ENCODE measurements at places on chromosomes 1 and 21.

GRCh38 chr1:84379138-84379916 is 19.0 kb upstream of the DNASE2B start:
- no peak for DNase-seq

- DNase-seq, result no peak
These were observed 63.0 kb upstream of the ATP5PO start for GRCh38 chr21:33978585-33978984.

DNA sequence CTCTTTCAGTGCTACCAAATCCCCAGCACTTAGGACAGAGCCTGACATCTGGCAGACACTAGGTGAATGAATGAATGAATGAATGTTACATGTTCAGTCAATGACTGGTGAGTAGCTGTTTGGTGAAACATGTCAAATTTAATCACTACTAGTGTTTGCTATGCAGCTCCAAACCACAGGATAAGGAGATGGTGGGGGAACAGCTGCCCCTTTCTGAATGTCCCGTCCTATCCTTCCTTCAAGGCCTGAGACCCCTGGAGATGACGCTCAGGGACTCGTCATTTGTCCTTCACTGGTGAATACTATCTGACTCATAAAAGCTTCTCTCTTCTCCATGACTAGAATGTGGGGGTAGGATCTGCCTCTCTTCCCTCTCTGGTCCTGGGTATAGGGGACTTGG is 175.4 kb downstream of the HIVEP3 start:
- no peak for DNase-seq

- DNase-seq, result no peak
These were observed 76.4 kb downstream of the KCNN3 start for GRCh38 chr1:154793685-154794084.

- DNase-seq, result no peak
These were observed 24.4 kb downstream of the RCAN3 start for GRCh38 chr1:24526940-24527542.

GRCh38 chr1:8970870-8971337 is 25.2 kb downstream of the CA6 start:
- no peak for DNase-seq

GRCh38 chr1:153333902-153334301 is 14.7 kb downstream of the PGLYRP4 start:
- no peak for DNase-seq

DNA sequence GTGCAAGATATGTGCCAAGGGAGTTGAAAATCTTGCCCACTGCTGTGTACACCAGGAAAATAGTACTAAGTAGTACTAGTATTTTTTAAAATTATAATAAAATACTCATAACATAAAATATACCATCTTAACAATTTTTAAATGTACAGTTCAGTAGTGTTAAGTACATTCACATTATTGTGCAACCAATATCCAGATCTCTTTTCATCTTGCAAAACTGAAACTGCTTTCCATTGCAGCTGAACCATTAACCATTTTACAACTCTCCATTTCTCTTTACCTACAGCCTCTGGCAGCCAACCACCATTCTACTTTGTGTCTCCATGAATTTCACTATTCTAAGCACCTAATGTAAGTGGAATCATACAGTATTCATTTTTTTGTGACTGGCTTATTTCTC is 19.3 kb upstream of the RAB3GAP2 start:
- DNase-seq, result no peak

- no peak for DNase-seq
These were observed 12.8 kb downstream of the UTP25 start for GRCh38 chr1:209840611-209841010.

- DNase-seq, result no peak
These were observed 14.6 kb downstream of the MAEL start for GRCh38 chr1:167003711-167004110.

GRCh38 chr1:177124577-177125278 is 39.8 kb downstream of the ASTN1 start:
- no peak for DNase-seq

DNA sequence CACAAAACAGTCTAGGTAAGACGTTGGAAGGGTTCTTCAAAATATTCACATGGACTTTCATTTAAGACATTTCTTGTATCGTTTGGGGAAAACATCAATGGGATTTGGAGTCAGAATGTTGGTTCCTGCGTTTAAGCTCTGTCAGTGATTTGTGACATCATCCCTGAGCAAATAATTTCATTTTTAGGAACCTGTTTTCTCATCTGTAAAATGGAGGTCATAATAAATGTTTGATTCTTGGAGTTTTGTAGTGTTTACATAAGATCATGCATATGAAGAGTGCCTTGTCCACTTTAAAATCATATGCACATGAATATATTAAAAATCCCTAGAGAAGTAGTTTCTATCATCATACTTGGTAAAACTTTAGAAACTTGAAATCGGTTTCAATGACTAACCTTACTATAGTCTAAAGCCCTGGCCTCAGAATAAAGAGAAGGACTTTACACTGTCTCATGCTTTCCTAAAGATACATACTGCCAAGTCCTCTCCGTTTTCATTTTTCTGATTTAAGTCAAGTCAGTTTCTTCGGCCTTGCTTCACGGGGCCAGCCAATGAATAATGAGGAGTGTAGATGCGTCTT is 178.4 kb downstream of the ADSS2 start:
- DNase-seq, result no peak

DNA sequence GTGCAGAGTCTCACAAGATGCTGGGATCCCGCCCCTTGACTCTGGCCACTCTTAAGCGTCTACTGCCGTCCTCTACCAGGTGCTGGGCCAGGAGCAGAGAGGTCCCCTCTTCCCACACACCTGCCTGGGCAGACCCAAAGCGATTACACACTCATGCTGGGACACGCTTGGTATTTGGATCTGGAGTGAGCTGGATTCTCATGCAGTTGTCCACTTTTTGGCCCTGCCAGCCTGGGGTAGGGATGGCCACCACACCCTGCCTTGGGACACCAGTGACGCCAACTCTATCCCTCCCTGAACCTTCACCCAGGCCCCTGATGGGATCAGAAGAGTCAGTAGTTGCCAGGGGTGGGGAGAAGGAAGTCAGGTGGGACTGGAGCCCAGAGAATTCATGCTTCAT is 28.6 kb downstream of the ITPKB start:
- no peak for DNase-seq

GRCh38 chr1:239023732-239024360 is 362.5 kb upstream of the CHRM3 start:
- no peak for DNase-seq

DNA sequence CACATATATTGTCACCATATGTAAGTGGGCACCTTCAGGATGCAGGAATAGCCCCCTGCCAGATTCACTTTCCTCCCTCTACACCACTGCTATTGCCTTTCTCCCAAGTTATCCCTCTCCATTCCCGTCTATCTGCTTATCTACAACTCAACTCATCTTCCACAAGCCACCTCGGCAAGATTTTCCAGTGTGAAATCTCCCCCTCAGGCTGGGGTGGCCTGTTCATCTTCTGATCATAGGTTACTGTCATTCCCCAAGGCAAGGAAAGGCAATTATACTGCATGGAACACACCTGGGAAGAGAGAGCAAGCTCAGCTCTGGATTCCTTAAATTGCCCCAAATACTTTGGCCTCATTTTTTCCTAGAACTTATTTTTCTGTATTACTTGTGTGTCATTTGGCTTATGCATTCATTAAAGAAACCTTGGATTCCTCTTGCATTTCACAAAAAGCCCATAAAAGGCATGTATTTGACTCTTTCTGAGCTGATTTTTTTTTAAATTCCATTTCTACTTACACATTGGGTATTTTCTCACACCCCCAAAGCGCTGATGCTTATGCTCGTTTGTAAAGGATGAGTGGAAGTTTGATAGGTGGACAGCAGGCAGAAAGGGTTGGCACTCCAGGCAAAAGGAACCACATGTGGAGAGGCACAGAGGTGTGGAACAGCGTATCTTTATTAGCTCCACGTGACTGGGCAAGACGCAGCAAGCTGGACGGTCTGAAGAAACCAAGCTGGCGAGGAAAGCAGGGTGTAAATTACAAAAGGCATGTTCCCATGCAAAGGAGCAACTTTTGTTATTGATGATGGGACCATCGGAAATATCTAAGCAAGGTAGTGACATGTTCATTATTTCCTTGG is 169.7 kb upstream of the RAB4A start:
- no peak for DNase-seq

- no peak for DNase-seq
These were observed 30.6 kb upstream of the MARK1 start for GRCh38 chr1:220497220-220497947.

- no peak for DNase-seq
These were observed 13.3 kb upstream of the TBX15 start for GRCh38 chr1:119001181-119002027.

GRCh38 chr1:19044975-19045831 is 88.7 kb upstream of the IFFO2 start:
- no peak for DNase-seq

DNA sequence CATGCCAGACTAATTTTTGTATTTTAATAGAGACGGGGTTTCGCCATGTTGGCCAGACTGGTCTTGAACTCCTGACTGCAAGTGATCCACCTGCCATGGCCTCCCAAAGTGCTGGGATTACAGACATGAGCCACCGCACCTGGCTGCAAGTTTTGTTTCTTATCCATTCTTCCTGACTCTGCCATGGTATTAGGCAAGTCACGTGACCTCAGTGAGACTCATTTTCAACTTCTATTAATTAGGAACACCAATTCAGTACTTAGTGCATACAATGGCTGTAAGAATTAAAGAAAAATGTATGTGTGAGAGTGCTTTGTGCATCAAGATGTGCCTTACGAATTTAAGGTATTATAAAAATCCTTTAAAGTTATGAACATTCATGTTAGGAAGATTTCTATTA is 111.2 kb downstream of the CACNA1E start:
- DNase-seq, result no peak

DNA sequence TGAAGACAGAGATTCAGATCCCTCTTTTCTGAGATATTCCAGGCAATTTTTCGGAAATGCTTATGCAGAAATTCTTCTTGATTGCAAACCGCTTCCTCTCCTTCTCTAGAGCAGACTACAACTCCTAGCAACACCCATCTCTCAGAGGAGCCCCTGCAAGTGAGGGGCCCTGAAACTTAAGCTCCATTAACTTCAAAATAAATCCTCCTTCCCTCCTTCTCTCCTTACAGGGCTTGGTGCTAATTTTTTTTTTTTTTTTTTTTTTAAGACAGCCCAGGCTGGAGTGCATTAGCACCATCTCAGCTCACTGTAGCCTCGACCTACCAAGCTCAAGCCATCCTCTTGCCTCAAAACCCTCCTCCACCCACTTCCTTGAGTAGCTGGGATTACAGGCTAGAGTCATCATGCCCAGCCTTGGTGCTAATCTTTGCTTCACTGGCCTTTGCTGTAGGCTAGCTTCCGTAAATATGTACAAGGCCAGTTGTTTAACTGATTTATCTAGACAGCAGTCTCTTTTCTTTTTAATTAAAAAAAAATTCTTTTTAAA is 30.2 kb upstream of the SFPQ start:
- no peak for DNase-seq

- no peak for DNase-seq
These were observed 57.5 kb upstream of the IL12RB2 start for GRCh38 chr1:67250051-67250653.

DNA sequence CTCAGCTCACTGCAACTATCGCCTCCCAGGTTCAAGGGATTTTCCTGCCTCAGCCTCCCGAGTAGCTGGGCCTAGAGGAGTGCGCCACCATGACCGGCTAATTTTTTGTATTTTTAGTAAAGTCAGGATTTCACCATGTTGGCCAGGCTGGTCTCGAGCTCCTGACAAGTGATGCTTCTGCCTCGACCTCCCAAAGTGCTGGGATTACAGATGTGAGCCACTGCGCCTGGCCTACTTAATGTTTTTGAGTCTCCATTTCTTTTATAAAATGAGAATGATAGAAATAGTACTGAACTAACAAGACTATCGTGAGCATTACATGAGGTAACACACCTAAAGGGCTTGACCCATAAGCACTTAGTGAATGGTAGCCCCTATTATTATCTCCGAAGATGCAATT is 21.4 kb downstream of the NUAK2 start:
- DNase-seq, result no peak

DNA sequence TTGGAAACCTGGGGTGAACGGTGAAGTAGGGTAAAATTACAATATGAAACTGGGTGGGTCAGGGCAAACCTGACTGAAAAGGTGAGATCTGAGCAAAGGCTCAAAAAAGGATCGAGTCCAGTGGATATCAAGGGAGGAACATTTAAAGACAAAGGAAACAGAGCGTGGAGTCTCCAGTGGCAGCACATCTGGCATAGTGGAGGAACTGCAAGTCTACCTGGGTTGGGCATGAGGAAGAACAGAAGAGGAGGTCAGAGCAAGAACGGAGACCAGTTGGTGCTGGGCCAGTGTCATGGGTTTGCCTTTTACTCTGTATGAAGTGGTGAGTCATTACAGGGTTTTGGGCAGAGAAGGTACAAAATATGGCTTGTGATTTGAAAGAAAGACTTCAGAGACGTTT is 163.7 kb downstream of the NTPCR start:
- DNase-seq, result no peak

DNA sequence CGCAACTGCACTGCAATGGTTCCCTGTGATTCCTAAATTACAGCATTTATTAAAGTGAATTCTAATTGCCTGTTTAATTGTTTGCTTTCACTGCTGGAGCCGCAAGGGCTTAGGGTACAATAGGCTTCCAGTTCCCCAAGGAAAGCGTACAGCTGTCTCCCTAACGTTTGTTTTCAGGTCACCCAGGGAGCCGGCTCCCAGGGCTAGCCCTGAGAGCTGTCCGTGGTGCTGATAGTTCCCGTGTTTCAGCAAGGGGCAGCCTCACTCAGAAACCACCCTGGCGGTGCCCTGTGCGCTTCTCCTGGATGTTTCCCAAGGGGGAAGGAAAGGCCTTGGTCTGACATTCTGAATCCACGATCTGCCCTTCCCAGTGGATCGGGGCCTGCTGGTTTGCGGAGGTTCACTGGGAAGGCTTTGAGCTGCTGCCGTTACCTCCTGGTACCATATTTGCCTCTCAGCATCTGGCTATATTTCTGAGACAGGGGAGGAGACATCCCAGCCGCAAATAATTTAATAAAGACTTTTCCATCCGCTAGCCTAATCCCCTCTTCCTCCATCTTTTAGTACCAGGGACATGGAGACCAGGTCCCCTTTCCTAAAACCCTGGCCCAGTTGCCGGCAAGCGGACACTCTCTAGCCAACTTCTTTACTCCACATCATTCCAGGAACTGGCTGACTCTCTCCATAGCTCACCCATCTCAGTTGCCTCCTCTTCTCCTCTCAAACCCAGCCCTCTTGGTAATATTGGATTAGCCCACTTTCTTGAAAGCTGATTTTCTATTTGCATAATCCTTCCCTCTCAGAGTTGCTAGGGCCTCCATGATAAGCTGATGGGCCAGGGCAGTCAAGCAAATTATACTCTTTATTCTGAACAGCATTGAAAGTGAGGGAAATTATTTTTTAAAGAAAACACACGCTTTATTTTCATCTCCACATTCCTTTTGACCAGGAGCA is 149.0 kb downstream of the IGSF21 start:
- no peak for DNase-seq

DNA sequence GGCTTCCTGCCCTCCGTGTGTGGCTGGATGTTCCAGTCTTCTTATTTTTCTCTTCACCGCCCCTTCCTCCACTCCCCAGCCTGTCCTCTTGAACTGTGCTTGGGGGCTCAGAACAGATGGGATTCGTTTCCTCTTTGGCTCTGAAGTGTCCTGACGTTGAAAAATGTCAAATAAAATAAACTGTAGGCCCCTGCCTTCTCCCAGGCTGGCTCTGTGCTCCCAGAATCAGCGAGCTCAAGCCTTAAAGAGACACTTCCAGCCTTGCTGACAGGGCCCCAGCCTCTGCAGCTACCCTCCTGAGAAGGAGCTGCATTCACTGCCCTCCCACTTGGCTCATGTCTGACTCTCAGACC is 104.2 kb upstream of the IPO9 start:
- DNase-seq, result no peak

- no peak for DNase-seq
These were observed 243 bp downstream of the C1orf21 start for GRCh38 chr1:184387069-184387475.
